ENCODE measurements at places on chromosomes 16 and 17. TPM values are rescaled to one million over a fixed set of nuclear protein-coding genes. Genes with fewer than 3 reads are reported as not detected.

The CTRB2 gene
- polyA plus RNA-seq = not detected

The HAP1 gene
- polyA plus RNA-seq = 0.07 TPM

The FBXW10B gene
- 1.3 TPM for polyA plus RNA-seq

The CYB561 gene
- 45.1 TPM for polyA plus RNA-seq

The PRAC1 gene
- polyA plus RNA-seq = not detected

The EFCAB5 gene
- 0.04 TPM for polyA plus RNA-seq

The CCL16 gene
- not detected for polyA plus RNA-seq

The SPATA32 gene
- polyA plus RNA-seq = not detected

The TBC1D3 gene
- polyA plus RNA-seq = not detected

The TMC8 gene
- polyA plus RNA-seq = 0.16 TPM

The QPRT gene
- polyA plus RNA-seq = 0.41 TPM

The HSD11B2 gene
- 0.10 TPM for polyA plus RNA-seq

The CHMP1A gene
- 110 TPM for polyA plus RNA-seq

The HASPIN gene
- 2.7 TPM for polyA plus RNA-seq

The KCNH4 gene
- 0.06 TPM for polyA plus RNA-seq

The SLC6A4 gene
- 0.18 TPM for polyA plus RNA-seq

The SKAP1 gene
- not detected for polyA plus RNA-seq

The MRPL45 gene
- 34.2 TPM for polyA plus RNA-seq

The CDH8 gene
- polyA plus RNA-seq = not detected

The NGFR gene
- polyA plus RNA-seq = not detected

The ZNF205 gene
- 19.0 TPM for polyA plus RNA-seq

The GAS2L2 gene
- polyA plus RNA-seq = not detected

The ZG16B gene
- polyA plus RNA-seq = 0.22 TPM

The SPAG9 gene
- polyA plus RNA-seq = 13.1 TPM

The GPR139 gene
- polyA plus RNA-seq = not detected

The ATP2A3 gene
- polyA plus RNA-seq = 0.37 TPM

The TMEM235 gene
- polyA plus RNA-seq = 0.18 TPM

The IRX5 gene
- polyA plus RNA-seq = not detected

The PRSS21 gene
- polyA plus RNA-seq = 0.19 TPM

The EDC4 gene
- polyA plus RNA-seq = 57.5 TPM

The DYNLRB2 gene
- not detected for polyA plus RNA-seq

The PLCG2 gene
- polyA plus RNA-seq = 10.8 TPM

The ZNF423 gene
- polyA plus RNA-seq = 2.2 TPM

The UNC13D gene
- 6.9 TPM for polyA plus RNA-seq

The C16orf89 gene
- not detected for polyA plus RNA-seq

The MYH2 gene
- polyA plus RNA-seq = not detected

The NRN1L gene
- polyA plus RNA-seq = 1.0 TPM

The FBXO39 gene
- 3.1 TPM for polyA plus RNA-seq

The GPR179 gene
- polyA plus RNA-seq = not detected

The EPN3 gene
- polyA plus RNA-seq = not detected

The GAST gene
- not detected for polyA plus RNA-seq

The PPY gene
- polyA plus RNA-seq = not detected

The ELMO3 gene
- 4.1 TPM for polyA plus RNA-seq

The KRT15 gene
- 0.83 TPM for polyA plus RNA-seq

The SOST gene
- not detected for polyA plus RNA-seq

The NHLRC4 gene
- 0.96 TPM for polyA plus RNA-seq

The RFWD3 gene
- 27.8 TPM for polyA plus RNA-seq

The C16orf87 gene
- 2.4 TPM for polyA plus RNA-seq

The GRIN2C gene
- 0.03 TPM for polyA plus RNA-seq

The CMTM1 gene
- polyA plus RNA-seq = 3.0 TPM

The WNT9B gene
- not detected for polyA plus RNA-seq

The ATMIN gene
- 15.0 TPM for polyA plus RNA-seq

The ABCA10 gene
- polyA plus RNA-seq = 0.22 TPM

Data from endothelial cell of umbilical vein (primary cell).